Stimulated activated CD4-positive, alpha-beta T cell treated with anti-CD3 and anti-CD28 coated beads, Interleukin-4, amount 100 ng/mL, for 24 hours (primary cell): ENCODE measurements at places on chromosomes 7 and 10.

GRCh38 chr7:132239422-132239994 is 336.8 kb downstream of the PLXNA4 start:
- no peak for DNase-seq

- DNase-seq: no peak
Measured at GRCh38 chr10:122062831-122063674, 74.1 kb downstream of the TACC2 start.

- no peak for DNase-seq
Measured at GRCh38 chr7:156344595-156344994, 296.0 kb upstream of the RNF32 start.

DNA sequence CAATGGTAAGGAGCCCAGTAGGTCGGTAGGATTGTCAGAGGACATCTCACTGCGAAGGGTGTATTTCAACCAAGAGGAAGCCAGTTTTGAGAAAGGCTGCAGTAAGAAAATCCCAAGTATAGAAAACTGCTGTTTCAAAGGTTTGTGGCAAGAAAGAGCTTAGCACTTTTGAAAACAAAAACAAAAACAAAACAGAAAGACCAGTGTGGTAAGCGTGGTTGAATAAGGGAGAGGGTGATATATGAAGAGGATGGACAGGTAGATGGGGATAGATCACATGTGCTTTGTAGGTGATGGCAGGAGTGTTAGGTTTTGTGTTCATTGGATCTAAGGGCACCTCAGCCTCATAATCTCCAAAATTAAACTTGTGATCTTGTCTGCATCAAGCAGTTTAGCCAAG is 141.6 kb upstream of the WNT16 start:
- DNase-seq: no peak

DNA sequence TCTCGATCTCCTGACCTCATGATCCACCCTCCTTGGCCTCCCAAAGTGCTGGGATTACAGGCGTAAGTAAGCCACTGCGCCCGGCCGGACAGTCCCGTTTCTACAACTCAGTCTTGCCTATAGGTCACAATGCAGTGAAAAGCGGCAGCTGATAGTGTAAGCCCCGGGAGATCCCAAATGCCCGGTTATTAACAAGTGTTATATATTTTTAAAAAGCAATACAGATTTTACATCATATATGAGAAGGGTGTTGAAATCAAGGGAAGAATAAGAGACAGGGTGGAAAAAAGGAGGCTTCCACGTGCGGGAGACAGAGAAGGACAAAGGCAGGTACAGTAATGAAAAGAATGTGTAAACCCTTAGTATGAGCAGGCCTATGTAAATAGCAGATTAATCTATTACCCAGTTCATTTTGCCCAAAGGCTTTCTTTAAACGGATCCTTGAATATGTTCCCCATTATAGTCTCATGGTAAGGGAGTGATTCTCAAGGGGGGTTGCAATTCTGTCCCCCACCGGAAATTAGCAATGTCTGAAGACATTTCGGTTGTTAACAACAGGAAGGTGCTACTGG is 170.8 kb downstream of the PDE1C start:
- no peak for DNase-seq

DNA sequence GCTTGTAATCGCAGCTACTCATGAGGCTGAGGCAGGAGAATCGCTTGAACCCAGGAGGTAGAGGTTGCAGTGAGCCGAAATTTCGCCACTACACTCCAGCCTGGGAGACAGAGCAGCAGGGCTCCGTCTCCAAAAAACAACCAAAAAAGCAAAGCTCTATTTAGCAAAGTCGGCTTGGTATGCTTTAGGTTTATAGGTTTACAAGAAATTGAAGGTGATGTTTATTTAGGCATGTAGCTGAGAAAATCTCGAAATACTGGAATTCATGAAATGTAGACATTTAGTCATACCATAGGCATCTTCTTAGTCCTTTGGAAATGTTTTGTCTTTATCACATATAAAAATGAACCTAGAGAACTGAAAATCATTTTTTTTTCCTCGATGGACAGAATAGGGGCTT is 453.8 kb upstream of the ANKRD30A start:
- DNase-seq: no peak

GRCh38 chr7:1062296-1063294 is 18.2 kb downstream of the GPR146 start:
- no peak for DNase-seq

GRCh38 chr10:14329746-14330173 is 964 bp downstream of the FRMD4A start:
- no peak for DNase-seq

GRCh38 chr10:43899224-43899959 is 250.7 kb upstream of the ZNF32 start:
- no peak for DNase-seq

DNA sequence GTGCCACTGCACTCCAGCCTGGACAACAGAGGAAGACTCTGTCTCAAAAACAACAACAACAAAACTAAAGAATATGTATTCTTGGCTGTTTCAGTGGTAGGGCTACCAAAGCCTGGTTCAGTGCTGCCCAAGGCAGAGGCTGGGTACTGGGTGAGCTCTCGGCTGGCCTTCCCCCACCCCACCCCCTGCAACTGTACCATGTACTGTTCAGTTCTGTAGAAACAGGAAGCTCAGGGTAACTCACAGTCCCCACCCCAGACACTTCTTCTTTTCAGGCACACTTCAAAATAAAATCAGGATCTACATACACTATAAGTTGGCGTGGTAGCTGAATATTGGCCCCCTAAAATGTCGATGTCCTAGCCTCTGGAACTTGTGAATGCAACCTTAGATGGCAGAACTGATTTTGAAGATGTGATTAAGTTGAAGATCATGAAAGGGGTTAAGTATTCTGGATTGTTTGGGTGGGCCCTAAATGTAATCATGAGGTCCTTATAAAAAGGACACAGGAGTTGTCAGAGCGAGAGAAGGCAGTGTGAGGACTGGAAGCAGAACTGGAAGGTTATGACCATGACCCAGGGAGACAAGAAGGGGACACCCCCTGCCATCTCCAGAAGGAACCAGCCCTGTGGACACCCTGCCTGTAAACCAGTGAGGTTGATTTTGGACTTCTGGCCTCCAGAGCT is 31.2 kb downstream of the TBXAS1 start:
- DNase-seq: no peak

- DNase-seq: no peak
Measured at GRCh38 chr7:8146788-8147413, 115.1 kb downstream of the ICA1 start.

DNA sequence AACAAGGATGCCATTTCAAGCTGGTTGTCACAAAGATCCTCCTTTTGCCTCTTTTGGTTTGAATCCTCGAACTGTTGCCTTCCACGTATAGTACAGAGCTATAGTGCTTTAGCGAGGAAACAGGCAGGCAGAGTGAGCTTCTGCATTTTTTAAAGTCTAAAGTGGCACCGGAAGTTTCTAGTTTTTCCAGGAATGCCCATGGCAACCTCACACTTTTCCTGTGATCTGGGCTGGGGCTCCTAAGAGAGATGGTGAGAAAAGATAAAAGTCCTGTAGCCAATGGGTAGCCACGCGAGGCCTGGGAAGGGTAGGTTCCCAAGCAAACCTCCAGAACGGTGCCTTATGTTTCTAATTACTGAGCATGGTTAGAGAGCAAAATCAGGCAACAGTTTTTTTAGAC is 76.7 kb downstream of the CALD1 start:
- DNase-seq: no peak
